ENCODE measurements at places on chromosomes 1 and 21. TPM values are rescaled to one million over a fixed set of nuclear protein-coding genes. Genes with fewer than 3 reads are reported as not detected.

The LCE1A gene
- total RNA-seq: not detected

The SNX7 gene
- 20.3 TPM for total RNA-seq

The RHD gene
- not detected for total RNA-seq

The GNG12 gene
- total RNA-seq: 1.3 TPM

The PEAR1 gene
- total RNA-seq: 1.2 TPM

The FLG2 gene
- total RNA-seq: not detected

The NFASC gene
- total RNA-seq: 301 TPM

The CELA2A gene
- total RNA-seq: not detected

The CFAP74 gene
- not detected for total RNA-seq

The CR1 gene
- total RNA-seq: not detected

The INKA2 gene
- total RNA-seq: 112 TPM

The GBP4 gene
- total RNA-seq: not detected

The FAM72B gene
- total RNA-seq: 2.1 TPM

The C1orf115 gene
- 30.5 TPM for total RNA-seq

The FCRL6 gene
- total RNA-seq: not detected

The MPZ gene
- 16.4 TPM for total RNA-seq

The REN gene
- total RNA-seq: not detected

The CDC42BPA gene
- 66.0 TPM for total RNA-seq

The PYGO2 gene
- total RNA-seq: 32.7 TPM

The SLC5A9 gene
- total RNA-seq: not detected

The F5 gene
- not detected for total RNA-seq

The SPATA45 gene
- total RNA-seq: not detected

The SFN gene
- total RNA-seq: 0.42 TPM

The NR1I3 gene
- not detected for total RNA-seq

The CNKSR1 gene
- 9.9 TPM for total RNA-seq

The CRYAA gene
- not detected for total RNA-seq

The DIO1 gene
- not detected for total RNA-seq

The SRGAP2B gene
- 17.8 TPM for total RNA-seq

The OR2L3 gene
- 0.15 TPM for total RNA-seq

The IL20 gene
- not detected for total RNA-seq

The FHAD1 gene
- total RNA-seq: not detected

The KDF1 gene
- 1.2 TPM for total RNA-seq

The DMRTA2 gene
- total RNA-seq: 0.42 TPM

The NEGR1 gene
- 0.51 TPM for total RNA-seq

The SPRR2F gene
- not detected for total RNA-seq

The LEFTY2 gene
- total RNA-seq: 5.0 TPM

The CASQ1 gene
- total RNA-seq: not detected

The LCE2B gene
- total RNA-seq: not detected

The DYNLT5 gene
- 1.4 TPM for total RNA-seq

The MNDA gene
- total RNA-seq: not detected

All from glutamatergic neuron (in vitro differentiated cells).